DMS 273 treated with DMSO at 0.1 percent for 48 hours (cell line): ENCODE measurements at places on chromosomes 16 and 17.

GRCh38 chr16:85514598-85515318, 98.4 kb upstream of the GSE1 start:
- no peak for DNase-seq

GRCh38 chr16:47358816-47359215, 102.0 kb downstream of the ITFG1 start:
- DNase-seq, result no peak

GRCh38 chr17:39132192-39132610, 19.2 kb downstream of the PLXDC1 start:
- DNase-seq, result no peak

DNA sequence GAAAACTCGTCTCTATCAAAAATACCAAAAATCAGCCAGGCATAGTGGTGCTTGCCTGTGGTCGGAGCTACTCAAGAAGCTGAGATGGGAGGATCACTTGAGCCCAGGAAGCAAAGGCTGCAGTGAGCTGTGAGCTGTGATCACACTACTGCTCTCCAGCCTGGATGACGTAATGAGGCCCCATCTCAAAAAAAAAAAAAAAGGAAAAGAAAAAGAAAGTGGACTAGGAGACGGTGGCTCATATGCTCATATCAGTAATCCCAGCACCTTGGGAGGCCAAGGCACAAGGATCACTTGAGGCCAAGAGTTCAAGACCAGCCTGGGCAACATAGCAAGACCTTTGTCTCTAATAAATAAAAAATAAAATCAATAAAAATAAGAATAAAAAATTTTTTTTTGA, 8.8 kb upstream of the SUMO2 start:
- no peak for DNase-seq

DNA sequence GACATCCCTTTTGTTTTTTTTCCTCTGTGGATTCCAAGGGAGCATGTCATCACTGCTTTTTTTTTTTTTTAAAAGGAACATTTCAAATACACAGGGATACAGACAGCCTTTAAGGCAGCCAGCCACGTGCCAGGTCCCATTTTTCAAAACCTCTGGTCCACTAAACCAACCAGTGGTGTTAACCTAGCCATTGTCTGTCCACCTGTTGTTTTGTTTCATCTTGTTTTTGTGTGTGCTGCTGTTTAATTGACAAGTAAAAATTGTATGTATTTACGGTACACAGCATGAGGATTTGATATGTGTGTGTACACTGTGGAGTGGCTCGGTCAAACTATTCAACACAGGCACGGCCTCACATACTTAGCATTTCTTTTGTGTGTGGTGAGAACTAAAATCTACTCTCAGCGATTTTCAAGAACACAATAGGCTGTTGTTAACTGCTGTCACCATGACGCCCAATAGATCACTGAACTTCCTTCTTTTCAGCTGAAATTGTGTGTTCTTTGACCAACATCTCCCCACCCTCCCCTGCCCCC, 19.2 kb downstream of the TMEM114 start:
- no peak for DNase-seq
